ENCODE measurements at places on chromosomes 13 and 19. TPM values are rescaled to one million over a fixed set of nuclear protein-coding genes. Genes with fewer than 3 reads are reported as not detected.

Gene DAND5
- not detected for total RNA-seq

Gene UPK1A
- not detected for total RNA-seq

Gene CACNG8
- total RNA-seq: under 0.01 TPM

Gene SOHLH2
- total RNA-seq: 0.43 TPM

Gene PSG3
- under 0.01 TPM for total RNA-seq

Data from fibroblast of villous mesenchyme (primary cell).